ENCODE measurements at places on chromosomes 4 and X. TPM values are rescaled to one million over a fixed set of nuclear protein-coding genes. Genes with fewer than 3 reads are reported as not detected.

GRCh38 chr4:138235419-138235952 is 6.7 kb downstream of the SLC7A11 start:
- H3K27me3 ChIP-seq = no peaks in the 10 kb centered on the region
- no peak overlapping the region for H3K27ac ChIP-seq
- no peak overlapping the region for H3K4me3 ChIP-seq
- no peaks in the 10 kb centered on the region for H3K36me3 ChIP-seq
- no peak for DNase-seq
- peaks cover 4% of the 10 kb centered on the region for H3K4me1 ChIP-seq

The TRIM2 gene
- total RNA-seq = 62.3 TPM

DNA sequence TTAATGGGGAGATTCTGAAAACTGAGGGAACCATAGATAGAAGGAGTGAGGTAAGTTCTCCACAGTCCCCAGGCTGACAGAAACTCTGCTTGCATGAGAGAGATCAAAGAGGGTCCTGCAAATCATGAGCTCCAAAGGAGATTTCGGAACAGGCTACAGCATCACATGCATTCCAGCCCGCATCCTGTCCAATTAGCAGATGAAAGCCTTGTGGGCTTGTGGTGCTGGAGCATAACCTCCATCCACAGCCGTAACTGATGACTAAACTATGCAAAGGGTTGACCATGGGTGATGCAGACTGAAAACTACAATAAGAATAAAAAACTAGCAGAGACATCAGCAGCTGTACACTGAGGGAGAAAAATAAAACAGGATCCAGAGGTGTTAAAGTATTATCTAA is 654.5 kb downstream of the TLL1 start:
- DNase-seq = no peak
- H3K4me1 ChIP-seq = no peaks in the 10 kb centered on the region
- H3K4me3 ChIP-seq = no peak overlapping the region

DNA sequence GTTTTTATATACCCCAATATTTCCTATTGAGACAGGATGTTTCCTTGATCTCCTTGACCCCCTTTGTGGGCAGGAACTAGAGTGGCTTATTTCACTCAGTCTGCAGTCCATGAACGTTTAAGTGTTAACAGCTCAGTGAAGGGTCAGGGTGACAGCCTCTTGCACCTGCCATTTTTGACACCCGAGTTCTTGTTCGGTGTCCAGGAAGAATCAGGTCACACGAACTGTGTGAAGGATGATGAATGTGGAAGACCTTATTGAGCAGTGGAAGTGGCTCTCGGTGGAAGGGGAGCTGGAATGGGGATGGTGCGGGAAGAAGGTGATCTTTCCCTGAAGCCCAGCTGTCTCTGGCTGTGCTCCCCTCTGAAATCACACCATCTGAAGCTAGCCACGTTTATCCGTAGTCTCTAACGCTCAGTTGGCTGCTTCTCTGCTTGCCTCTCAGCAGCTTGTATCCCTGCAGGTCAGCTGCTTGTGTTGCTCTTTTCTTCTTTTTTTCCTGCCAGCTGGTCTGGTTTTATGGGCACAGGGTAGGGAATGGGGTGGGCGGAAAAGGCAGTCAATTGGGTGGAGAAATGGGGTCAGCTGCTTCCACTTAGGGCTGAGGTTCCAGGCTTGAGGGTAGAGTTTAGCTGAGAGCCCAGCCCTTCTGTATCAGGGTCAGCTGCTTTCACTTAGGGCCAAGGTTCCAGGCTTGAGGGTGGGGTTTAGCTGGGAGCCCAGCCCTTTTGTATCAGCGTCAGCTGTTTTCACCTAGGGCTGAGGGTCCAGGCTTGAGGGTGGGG is 29.0 kb upstream of the CCNG2 start:
- H3K27me3 ChIP-seq = no peaks in the 10 kb centered on the region
- H3K27ac ChIP-seq = no peak overlapping the region
- H3K4me3 ChIP-seq = no peak overlapping the region
- H3K36me3 ChIP-seq = no peaks in the 10 kb centered on the region

The TMPRSS11A gene
- not detected for total RNA-seq

The PAGE5 gene
- total RNA-seq = not detected

DNA sequence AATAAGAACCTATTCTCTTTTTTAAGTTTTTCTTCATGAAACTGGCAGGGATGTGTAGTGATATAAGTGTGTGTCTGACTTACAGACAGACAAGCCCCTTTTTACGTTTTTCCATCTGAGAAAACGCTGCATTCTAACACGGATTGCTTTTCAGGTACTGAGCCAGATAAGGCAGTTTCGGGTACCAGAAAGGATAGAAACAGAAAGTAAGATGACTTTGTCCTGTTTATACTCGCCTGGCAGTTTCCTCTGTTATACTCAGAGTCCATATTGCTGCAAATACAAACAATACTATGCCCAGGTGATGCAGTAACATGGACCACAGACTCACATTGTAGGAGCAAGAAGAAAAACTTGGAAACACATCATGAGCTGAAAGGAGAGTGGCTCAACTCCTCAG is 2320.6 kb upstream of the AGA start:
- H3K27me3 ChIP-seq = no peaks in the 10 kb centered on the region
- no peak for DNase-seq
- no peaks in the 10 kb centered on the region for H3K4me1 ChIP-seq
- no peaks in the 10 kb centered on the region for H3K36me3 ChIP-seq
- H3K27ac ChIP-seq = no peak overlapping the region

DNA sequence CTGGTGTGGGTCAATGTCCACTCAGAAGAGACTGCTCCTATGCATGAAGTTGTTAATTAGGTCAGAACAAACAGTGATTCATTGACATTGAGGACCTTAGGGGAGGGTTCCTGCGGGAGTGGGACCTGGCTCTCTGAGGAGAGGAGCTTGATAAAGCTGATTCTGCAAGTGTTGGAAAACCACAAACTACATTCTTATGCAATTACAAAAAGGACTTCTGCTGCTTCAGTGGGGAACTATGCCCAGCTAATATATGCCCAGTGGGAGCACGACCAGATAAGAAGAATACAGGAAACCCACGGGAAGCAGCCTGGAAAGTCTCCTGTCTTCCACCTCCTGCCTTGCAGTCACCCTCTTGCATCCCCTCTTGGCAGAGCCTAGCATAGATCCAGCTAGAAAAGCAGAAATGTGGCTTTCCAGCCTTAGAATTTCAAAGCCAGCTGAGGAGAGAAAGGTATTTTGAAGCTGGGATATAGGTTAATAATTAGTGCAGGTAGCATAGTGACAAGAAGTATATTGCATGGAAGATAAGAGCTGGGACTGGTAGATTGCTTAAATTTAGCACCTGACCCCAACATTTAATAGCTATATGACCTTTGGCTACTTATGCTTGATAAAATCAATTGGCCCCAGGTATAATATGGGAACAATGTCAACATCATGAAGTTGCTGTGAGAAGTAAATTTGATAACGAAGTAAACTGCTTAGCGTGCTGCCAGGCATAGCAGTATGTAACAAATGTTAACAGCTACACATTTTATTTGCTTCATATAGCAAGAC is 34.9 kb upstream of the UGT8 start:
- H3K4me1 ChIP-seq = peaks cover 38% of the 10 kb centered on the region
- H3K27ac ChIP-seq = peak overlapping the region; percentile 76
- H3K27me3 ChIP-seq = no peaks in the 10 kb centered on the region

DNA sequence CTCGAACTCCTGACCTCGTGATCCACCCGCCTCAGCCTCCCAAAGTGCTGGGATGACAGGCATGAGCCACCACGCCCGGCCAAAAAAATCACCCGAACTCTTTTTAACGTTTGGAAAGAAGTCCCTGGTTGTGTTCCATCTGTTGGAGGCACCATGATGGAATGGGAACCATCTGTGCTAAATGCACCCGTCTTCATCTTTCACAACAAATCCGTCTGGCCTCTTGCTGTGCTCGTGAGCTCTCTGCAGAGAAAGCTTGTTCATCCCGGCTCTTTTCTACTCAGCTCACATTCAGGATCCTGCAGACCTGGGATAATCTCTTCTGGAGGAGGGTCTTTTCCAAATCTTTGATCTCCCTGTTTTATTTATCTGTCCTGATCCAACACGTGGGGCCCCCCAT is 188.8 kb downstream of the CRLF2 start:
- H3K36me3 ChIP-seq = no peaks in the 10 kb centered on the region
- no peak overlapping the region for H3K4me3 ChIP-seq
- no peak overlapping the region for H3K27ac ChIP-seq
- no peak for DNase-seq

- H3K4me3 ChIP-seq = no peak overlapping the region
- H3K4me1 ChIP-seq = no peaks in the 10 kb centered on the region
- DNase-seq = no peak
- no peaks in the 10 kb centered on the region for H3K27me3 ChIP-seq
- no peak overlapping the region for H3K27ac ChIP-seq
These were observed 147.1 kb downstream of the NAA11 start for GRCh38 chr4:79178760-79179159.
